Hematopoietic multipotent progenitor cell treated with erythropoietin and hydrocortisone succinate and interleukin-3 and kit ligand, for 6 days (in vitro differentiated cells): ENCODE measurements at places on chromosomes 6 and 20.

DNA sequence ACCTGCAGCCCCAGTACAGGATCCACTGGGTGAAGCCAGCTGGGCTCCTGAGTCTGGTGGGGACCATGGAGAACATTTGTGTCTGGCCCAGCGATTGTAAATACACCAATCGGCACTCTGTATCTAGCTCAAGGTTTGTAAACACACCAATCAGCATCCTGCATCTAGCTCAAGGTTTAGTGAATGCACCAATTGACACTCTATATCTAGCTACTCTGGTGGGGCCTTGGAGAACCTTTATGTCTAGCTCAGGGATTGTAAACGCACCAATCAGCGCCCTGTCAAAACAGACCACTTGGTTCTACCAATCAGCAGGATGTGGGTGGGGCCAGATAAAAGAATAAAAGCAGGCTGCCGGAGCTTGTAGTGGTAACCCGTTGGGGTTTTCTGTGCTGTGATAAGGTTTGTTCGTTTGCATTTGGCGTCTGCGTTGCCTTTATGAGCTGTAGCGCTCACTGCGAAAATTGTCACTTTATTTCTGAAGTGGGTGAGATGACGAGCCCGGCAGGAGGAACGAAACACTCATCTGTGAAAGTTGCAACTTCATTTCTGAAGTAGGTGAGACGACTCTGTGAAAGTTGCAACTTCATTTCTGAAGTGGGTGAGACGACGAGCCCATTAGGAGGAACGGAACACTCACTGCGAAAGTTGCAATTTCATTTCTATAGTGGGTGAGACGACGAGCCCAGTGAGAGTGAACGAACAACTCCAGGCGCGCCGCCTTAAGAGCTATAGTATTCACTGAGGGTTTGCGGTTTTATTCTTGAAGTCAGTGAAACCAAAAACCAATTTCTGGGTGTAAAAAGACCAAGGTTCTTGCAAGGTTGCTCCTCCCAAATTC lies 31.1 kb downstream of the SERPINB6 start:
- DNase-seq, result peak; percentile 62

DNA sequence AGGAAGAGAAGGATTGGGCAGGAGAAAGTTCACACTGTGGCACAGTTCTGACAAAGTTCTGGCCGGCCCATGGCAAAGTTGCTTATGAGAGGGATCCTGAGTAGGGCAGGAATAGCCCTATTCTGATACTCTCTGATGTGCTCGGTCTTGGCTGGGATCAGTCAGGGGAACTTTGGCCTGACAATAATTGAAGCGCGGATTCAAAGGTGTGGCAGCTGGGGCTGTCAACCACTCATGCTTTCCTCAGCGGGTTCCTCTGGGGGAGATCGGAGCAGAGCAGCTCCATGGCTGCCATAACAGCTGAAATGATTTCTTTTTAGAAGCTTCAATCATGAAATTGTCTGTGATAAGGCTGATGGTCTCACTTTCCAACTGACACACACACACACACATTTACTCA lies 714.1 kb downstream of the DHX35 start:
- no peak for DNase-seq

GRCh38 chr20:53299831-53300230 lies 293.8 kb downstream of the ZNF217 start:
- DNase-seq, result no peak

DNA sequence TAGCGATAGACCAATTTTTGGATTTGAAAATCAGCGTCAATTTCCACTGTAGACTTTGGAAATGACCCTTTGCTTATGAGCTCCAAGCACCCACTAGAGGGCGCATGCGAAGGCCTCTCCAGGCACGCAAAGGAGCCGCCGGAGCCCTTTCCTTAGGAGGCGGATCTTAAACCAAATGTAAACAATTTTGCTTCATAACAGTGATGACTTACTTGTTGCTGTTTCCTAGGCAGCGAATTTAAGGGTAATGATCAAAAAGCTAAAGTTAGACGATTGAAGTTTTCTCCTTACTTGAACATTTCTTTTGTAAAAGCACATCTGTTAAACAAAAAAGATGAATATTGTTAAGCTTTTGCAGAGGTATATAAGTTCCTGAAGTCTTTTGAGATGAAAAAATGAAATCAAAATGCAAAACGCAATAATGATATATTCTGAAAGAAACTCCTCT lies 29.2 kb upstream of the EXOC2 start:
- peak; percentile 92 for DNase-seq

GRCh38 chr20:61426352-61426751 lies 174.3 kb downstream of the CDH4 start:
- DNase-seq, result no peak

GRCh38 chr6:10144772-10145171 lies 270.1 kb downstream of the TFAP2A start:
- DNase-seq, result no peak

DNA sequence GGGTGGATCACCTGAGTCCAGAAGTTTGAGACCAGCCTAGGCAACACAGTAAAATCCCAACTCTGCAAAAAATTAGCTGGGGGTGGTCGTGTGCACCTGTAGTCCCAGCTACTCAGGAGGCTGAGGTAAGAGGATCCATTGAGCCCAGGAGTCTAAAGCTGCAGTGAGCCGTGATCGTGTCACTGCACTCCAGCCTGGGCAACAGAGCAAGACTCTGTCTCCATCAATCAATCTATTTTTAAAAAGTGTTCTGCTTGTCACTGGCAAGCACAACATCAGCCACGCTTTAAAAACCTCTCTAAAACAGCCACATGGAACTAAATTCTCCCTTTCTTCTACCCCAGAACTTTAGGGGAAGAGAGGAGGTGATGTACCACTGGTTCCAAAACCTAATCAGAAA lies 131.6 kb upstream of the RREB1 start:
- DNase-seq, result no peak

GRCh38 chr6:125567407-125567806 lies 182.0 kb upstream of the HEY2 start:
- no peak for DNase-seq

DNA sequence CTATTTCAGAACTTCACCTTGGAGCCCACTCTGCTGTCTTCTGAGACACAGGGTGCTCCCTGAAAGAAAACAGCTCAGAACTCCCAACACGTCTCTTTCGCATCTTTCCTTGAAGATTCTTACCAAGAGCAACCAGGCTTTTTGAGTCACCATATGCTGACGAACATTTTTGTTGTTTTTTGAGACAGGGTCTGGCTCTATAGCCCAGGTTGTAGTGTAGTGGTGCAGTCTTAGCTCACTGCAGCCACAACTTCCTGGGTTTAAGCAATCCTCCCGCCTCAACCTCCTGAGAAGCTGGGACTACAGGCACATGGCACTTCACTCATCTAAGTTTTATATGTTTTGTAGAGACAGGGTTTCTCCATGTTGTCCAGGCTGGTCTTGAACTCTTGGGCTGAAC lies 68.5 kb downstream of the TRMT11 start:
- peak; percentile 22 for DNase-seq

- DNase-seq, result no peak
Measured at GRCh38 chr6:45212976-45213375, 115.2 kb upstream of the RUNX2 start.

DNA sequence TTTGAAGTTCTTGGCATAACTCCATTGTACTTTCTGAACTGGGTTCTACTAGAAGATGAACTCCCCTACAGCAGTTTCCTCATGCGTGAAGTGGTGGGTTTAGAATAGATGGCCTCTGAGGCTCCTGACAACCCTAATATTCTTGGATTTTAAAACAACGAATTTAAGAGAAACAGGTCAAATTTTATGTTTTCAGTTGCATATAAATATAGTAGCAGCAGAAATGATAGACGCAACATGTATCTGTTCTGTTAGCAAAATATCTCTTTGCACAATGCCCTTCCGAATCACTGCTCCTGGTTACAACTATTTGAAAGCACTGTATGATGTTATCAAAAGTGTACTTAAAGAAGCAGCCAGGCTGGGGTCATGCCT lies 247.2 kb downstream of the TBC1D7 start:
- no peak for DNase-seq

- no peak for DNase-seq
Measured at GRCh38 chr20:20212675-20213096, 155.2 kb upstream of the INSM1 start.

DNA sequence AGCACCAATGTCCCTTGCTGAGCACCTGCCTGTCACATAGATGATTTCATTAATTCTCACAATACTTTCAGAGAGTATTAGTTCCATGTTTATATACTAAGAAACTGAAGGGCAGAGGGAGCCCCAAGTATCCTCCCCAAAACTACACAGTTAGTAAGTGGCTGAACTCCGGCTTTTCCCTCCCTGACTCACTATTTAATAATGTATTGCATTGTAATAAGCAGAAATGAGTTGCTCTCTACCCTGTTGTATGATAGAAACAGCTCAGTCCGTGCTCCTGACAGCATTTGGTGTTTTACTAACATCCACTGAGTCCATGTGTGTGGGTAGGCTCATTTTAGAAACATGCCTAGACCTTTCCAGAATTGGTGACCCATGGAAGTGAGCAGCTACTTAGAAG lies 76.8 kb downstream of the OLIG3 start:
- DNase-seq, result no peak

DNA sequence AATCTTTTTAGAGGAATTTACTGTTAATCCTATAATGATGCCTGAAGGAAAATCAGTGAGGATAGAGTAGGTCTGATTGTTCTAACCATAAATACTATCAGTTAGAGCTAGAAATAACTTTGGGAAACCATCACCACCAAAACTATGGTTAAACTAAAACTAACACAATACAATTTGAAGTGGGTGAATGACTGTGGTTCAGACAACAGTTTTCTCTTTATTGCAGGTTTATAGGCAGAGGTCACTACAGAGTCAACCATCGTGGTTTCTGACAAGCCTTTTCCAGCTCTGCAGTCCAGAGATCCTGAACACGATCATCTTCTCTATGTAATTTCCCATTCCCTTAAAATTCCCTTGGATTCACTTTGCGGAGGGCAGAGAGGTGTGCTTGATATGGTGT lies 134.3 kb downstream of the IBTK start:
- DNase-seq, result no peak

DNA sequence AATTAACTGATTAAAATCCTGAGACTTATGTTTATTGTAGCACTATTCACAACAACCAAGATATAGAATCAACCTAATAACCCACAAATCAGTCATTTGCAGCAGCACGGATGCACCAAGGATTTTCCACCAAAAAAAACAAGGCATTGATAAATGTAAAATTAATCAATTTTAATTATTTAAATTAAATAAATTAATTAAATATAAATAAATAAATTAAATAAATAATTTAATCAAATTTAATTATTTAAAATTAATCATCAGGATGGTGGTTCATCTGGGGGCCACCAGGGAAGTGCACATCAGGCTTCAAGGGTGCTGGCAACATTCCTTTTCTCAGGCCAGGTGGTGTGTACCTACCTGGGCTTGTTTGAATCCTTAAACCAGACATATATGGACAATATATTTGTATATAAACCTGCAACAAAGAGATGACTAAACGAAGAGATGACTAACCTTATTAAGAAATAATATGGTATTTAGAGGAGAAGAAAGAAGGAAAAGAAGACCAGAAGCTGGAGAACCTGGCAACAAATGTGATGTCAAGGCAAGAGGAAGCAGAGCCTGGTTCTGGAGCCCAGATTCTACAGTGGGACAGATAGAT lies 89.2 kb downstream of the CD164 start:
- DNase-seq, result no peak

DNA sequence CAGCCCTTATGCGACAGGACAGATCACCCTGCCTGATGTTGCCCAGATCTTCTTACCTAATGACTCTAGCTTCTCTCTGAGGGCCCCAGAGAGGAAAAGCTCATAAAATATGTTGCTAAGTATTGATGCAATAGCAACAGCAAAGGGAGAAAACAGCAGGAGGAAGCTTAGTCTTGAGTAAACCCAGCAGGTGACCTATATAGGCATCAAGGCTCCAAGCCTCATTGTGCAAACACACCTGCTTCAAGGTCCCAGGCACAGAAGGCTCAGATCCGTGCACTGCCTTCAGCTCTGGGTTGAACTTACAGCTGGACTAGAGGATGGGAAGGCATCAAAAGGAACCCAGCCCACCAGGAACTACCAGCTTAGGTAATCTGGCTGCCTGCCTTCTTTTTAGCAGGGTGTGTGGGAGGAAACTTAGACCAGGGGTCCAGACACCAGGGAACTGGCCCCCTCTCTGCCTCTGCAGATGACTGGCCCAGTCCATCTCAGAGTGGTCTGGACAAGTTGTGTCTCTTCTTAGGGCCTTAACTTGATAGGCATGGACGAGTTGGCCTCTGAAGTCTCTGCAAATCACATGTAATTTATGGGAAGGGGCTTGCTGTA lies 34.4 kb downstream of the TGM3 start:
- DNase-seq, result no peak

DNA sequence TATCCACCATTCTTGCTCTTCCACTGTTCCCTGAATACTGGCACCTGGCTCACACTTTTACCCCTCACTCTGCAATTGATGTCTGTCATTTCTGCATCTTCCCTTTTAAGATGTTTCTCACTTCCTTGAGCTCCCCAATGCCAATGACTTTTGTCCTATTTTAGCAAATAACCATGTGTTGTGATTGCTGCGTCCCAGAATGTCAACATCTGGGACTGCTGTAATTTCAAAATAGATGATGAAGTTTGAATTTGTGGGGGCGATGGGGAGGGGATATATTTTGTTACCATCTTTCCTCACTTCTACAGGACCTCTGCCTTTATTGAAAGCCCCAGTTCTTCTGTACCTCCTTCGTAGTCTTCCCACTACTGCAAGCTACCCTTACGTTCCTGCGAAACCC lies 40.0 kb upstream of the ADGRF5 start:
- no peak for DNase-seq

- no peak for DNase-seq
Measured at GRCh38 chr6:52494298-52495072, 74.3 kb downstream of the EFHC1 start.

DNA sequence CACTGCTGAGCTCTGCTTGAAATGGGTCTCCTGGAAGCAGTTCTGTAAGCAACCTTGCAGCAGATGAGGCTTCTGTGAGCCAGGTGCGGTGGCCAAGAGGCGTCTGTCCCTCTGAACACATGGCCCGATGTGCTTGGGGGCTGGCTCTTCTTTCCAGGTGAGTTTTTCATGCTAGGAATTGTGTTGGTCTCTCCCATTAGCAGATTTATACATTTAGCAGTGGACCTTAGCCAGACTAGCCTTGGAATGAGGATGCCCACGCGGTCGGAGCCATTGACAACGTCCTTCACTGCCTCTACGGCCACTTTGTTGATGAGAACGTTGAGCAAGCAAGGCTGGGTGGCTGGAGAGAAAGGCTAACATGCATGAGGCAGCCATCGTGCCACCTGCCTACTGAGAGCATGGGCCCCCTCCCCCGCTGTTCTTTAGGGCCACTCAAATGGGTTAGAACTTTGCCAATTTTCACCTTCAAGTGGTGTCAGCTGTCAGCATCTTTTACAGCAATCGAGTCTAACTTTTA lies 33.5 kb downstream of the ERMARD start:
- no peak for DNase-seq

GRCh38 chr20:11755071-11755841 lies 162.4 kb upstream of the BTBD3 start:
- no peak for DNase-seq

DNA sequence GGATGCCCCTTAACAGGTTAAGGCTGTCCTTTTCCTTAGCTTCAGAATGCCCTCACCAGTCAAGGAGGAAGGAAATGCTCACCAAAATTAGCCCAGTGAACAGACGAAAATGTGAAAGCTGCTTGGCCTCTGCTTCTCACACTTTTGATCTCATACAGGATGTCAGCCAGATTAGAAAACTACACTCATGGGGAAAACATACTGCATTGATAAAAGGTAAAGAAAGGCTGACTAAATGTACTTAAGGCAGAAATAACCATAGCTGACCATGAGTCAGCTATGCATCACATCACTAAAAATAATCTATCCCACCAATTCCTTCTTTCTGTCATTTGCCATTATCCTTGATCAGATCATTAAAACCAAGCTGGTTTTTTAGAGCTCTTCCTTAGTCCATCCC lies 198.4 kb upstream of the TENT5A start:
- no peak for DNase-seq
